Sigmoid colon (tissue), 7 donors: ENCODE measurements at places on chromosomes 12 and 14. TPM values are rescaled to one million over a fixed set of nuclear protein-coding genes. Genes with fewer than 3 reads are reported as not detected.

The GYS2 gene
- polyA plus RNA-seq = not detected

The TMEM121 gene
- polyA plus RNA-seq = 2.3 TPM

The CCDC175 gene
- polyA plus RNA-seq = not detected

The CLEC4D gene
- not detected for polyA plus RNA-seq

The TMEM132C gene
- polyA plus RNA-seq = 0.60 TPM

The CLEC9A gene
- polyA plus RNA-seq = 1.5 TPM

The ASCL1 gene
- not detected for polyA plus RNA-seq

The MED6 gene
- polyA plus RNA-seq = 20.6 TPM

The ADCY6 gene
- polyA plus RNA-seq = 10.2 TPM

The RPS6KA5 gene
- 6.2 TPM for polyA plus RNA-seq

The KRT80 gene
- polyA plus RNA-seq = under 0.01 TPM

The ESPL1 gene
- 4.2 TPM for polyA plus RNA-seq

The IL26 gene
- not detected for polyA plus RNA-seq

The ABCC9 gene
- polyA plus RNA-seq = 2.4 TPM

The TMPRSS12 gene
- not detected for polyA plus RNA-seq

The GLIPR1 gene
- polyA plus RNA-seq = 4.8 TPM

DNA sequence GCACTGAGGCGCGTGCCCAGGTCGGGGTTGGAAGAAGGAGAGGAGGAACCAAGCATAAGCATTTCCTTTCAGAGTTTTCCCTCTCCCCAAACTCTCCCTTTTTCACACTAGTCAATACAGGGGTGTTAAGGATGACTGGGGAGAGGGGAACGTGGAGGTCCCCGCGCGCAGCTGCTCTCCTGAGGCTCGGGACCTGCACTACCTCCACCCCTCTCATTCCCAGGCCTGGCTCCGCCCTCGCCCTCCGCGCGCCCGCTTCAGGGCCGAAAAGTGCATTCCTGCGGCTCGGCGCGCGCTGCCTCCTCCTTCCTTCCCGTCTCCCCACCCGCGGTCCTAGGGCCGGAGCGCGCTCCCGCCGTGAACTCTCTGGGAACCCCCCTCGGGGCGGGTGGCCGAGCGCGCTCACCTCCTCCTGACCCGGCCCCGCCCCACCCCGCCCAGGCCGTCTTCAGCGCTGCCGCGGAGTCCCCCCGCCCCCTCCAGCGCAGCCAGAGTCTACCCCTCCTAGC lies 11.3 kb downstream of the RARG start:
- no peaks in the 10 kb centered on the region for H3K4me1 ChIP-seq
- H3K36me3 ChIP-seq = no peaks in the 10 kb centered on the region
- H3K4me3 ChIP-seq = peak overlapping the region; percentile 86
- DNase-seq = peak; percentile 95

DNA sequence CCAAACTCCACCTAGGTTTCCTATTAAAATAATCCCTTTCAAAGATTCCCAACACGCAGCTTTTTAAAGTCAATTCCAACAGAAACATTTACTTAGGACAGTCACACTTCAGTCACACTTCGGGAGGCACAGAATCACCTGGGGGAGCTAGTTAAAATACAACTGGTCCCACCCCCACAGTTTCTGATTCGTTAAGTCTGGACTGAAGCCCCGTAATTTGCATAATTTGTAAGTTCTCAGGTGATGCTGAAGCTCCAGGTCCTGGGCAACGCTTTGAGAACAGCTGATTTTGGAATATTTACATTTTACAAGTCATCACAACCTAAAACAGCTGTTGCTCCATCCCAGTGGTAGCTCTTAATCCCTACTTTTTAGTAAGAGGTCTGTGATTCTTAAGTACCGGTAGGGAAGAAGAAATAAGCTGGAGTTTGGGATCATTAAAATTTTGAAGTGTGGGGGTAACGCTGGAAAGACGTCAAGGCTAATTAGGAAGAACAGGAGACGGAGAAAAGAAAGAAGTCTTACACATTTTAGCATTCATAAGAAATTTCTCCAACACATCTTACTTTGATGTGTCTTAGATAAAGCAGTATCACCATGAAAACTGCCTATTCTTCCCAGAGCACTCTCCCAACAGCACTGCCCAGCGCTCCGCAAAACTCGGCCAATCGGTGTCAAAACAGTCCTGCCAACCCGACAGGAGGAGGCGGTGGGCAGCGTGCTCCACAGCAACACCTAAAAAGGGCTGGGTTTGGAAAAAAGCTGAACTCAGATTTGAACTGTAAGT lies 1.1 kb downstream of the IPO8 start:
- DNase-seq = peak; percentile 67
- H3K4me3 ChIP-seq = peak overlapping the region; percentile 99
- H3K36me3 ChIP-seq = no peaks in the 10 kb centered on the region
- H3K27ac ChIP-seq = peak overlapping the region; percentile 86
- no peaks in the 10 kb centered on the region for H3K27me3 ChIP-seq
- H3K4me1 ChIP-seq = peaks cover 42% of the 10 kb centered on the region

GRCh38 chr14:77910506-77910905 lies 110.6 kb downstream of the ADCK1 start:
- no peak overlapping the region for H3K27ac ChIP-seq
- no peaks in the 10 kb centered on the region for H3K27me3 ChIP-seq
- no peaks in the 10 kb centered on the region for H3K4me1 ChIP-seq
- no peaks in the 10 kb centered on the region for H3K36me3 ChIP-seq

- DNase-seq = no peak
- H3K27me3 ChIP-seq = no peaks in the 10 kb centered on the region
- H3K4me3 ChIP-seq = peak overlapping the region; percentile 98
Observed at GRCh38 chr12:51216642-51217041, 1.2 kb downstream of the POU6F1 start.

DNA sequence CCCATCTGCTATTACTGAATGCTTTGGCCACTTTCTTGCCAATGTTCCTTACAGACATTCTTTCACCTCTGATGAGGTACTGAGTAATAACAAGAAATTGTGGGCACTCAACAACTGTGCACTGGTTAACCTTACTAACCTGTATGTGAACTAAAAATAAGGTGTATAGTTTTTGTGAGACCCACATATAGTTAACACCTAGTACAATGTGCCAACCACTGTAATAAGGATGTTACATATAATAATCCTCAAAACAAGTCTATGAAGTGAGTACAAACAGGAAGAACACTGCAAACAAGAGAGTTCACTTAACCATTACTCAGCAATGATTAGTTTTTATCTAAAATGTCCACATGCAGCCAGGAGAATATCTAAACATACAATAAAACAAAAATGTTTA lies 4.5 kb downstream of the DDHD1 start:
- H3K27me3 ChIP-seq = no peaks in the 10 kb centered on the region
- no peaks in the 10 kb centered on the region for H3K36me3 ChIP-seq

GRCh38 chr14:90632871-90633270 lies 183.4 kb downstream of the TTC7B start:
- H3K27me3 ChIP-seq = no peaks in the 10 kb centered on the region
- no peaks in the 10 kb centered on the region for H3K36me3 ChIP-seq
- no peak overlapping the region for H3K4me3 ChIP-seq
- no peaks in the 10 kb centered on the region for H3K4me1 ChIP-seq
- DNase-seq = no peak
- no peak overlapping the region for H3K27ac ChIP-seq

- peak; percentile 30 for DNase-seq
- no peak overlapping the region for H3K4me3 ChIP-seq
- H3K27ac ChIP-seq = no peak overlapping the region
- H3K4me1 ChIP-seq = no peaks in the 10 kb centered on the region
Observed at GRCh38 chr14:98958632-98959031, 313.4 kb downstream of the BCL11B start.

DNA sequence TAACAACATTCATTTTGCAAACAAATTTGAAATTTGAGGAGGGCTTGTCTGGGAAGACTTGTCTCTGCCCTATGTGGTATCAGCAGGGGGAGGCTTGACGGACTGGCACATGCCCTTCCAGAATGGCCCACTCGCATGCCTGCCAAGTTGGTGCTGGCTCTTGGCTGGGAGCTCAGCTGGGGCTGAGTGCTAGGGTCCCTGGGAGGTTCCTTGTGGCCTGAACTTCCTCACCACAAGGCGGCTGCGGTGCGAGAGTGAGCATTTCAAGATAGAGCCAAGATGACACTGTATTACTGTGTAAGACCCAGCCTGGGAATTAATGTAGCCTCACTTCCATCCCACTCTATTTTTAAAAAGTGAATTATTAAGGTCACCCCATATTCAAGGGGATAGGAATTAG lies 271.6 kb upstream of the PLEKHG7 start:
- H3K27me3 ChIP-seq = no peaks in the 10 kb centered on the region
- H3K27ac ChIP-seq = no peak overlapping the region
- H3K4me3 ChIP-seq = no peak overlapping the region
- DNase-seq = no peak
- no peaks in the 10 kb centered on the region for H3K4me1 ChIP-seq
- no peaks in the 10 kb centered on the region for H3K36me3 ChIP-seq

DNA sequence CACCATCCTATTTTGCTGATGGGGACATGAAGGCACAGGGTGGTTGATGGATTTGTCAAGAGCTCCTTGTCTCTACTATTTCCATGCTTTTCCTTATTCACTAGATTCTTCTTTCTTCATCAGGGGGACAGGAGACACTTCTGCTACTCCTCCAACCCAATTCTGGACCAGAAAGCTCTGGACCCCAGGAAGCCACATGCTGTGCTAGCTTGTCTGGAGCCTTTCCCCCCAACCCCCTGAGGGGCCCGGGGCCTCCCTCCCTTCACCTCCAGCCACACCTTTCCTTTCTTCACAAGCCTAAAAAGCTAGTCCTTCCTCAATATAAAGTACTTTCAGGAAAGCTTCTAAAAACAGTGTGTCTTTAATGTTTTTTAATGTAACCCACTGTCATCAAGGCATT lies 75.1 kb upstream of the CAPRIN2 start:
- no peak for DNase-seq
- H3K4me3 ChIP-seq = no peak overlapping the region
- H3K4me1 ChIP-seq = no peaks in the 10 kb centered on the region
- no peak overlapping the region for H3K27ac ChIP-seq
- H3K27me3 ChIP-seq = no peaks in the 10 kb centered on the region

GRCh38 chr14:69334576-69334975 lies 63.5 kb downstream of the ERH start:
- H3K4me3 ChIP-seq = no peak overlapping the region
- H3K36me3 ChIP-seq = no peaks in the 10 kb centered on the region

- no peak overlapping the region for H3K27ac ChIP-seq
- H3K4me3 ChIP-seq = no peak overlapping the region
- H3K27me3 ChIP-seq = no peaks in the 10 kb centered on the region
- peaks cover 23% of the 10 kb centered on the region for H3K4me1 ChIP-seq
Observed at GRCh38 chr14:81805785-81806184, 272.1 kb upstream of the SEL1L start.

- no peak for DNase-seq
- H3K4me3 ChIP-seq = peak overlapping the region; percentile 43
- H3K27ac ChIP-seq = peak overlapping the region; percentile 93
- peaks cover 79% of the 10 kb centered on the region for H3K4me1 ChIP-seq
Observed at GRCh38 chr14:105487449-105487985, 831 bp downstream of the CRIP1 start.

DNA sequence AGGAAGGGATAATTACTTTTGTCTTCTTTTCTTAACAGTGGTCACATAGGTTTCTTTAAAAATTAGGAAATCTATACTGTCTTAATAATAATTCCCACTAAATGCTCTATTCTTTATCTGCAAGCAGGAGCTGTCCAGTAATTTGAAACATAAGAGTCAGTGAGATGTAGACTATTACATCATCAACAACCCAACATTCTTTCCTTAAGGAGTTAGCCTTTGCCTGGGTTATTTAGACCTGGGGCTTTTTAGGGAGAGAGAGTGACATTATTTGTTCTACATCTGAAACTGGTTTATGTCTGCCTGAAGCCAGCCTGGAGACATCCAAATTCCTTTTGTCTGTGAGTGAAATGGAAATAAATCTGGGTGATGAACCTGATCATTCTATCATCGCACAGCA lies 294.4 kb downstream of the TMTC2 start:
- peak overlapping the region; percentile 31 for H3K27ac ChIP-seq
- no peaks in the 10 kb centered on the region for H3K27me3 ChIP-seq
- no peak for DNase-seq
- H3K36me3 ChIP-seq = no peaks in the 10 kb centered on the region
- H3K4me1 ChIP-seq = no peaks in the 10 kb centered on the region

GRCh38 chr12:106598003-106598402 lies 15.2 kb downstream of the RFX4 start:
- H3K4me3 ChIP-seq = no peak overlapping the region
- no peaks in the 10 kb centered on the region for H3K27me3 ChIP-seq
- no peak overlapping the region for H3K27ac ChIP-seq
- no peaks in the 10 kb centered on the region for H3K4me1 ChIP-seq

GRCh38 chr12:96501133-96501761 lies 11.9 kb downstream of the CFAP54 start:
- H3K36me3 ChIP-seq = no peaks in the 10 kb centered on the region
- no peaks in the 10 kb centered on the region for H3K27me3 ChIP-seq
- peaks cover 8% of the 10 kb centered on the region for H3K4me1 ChIP-seq
- no peak overlapping the region for H3K4me3 ChIP-seq
- H3K27ac ChIP-seq = peak overlapping the region; percentile 61

DNA sequence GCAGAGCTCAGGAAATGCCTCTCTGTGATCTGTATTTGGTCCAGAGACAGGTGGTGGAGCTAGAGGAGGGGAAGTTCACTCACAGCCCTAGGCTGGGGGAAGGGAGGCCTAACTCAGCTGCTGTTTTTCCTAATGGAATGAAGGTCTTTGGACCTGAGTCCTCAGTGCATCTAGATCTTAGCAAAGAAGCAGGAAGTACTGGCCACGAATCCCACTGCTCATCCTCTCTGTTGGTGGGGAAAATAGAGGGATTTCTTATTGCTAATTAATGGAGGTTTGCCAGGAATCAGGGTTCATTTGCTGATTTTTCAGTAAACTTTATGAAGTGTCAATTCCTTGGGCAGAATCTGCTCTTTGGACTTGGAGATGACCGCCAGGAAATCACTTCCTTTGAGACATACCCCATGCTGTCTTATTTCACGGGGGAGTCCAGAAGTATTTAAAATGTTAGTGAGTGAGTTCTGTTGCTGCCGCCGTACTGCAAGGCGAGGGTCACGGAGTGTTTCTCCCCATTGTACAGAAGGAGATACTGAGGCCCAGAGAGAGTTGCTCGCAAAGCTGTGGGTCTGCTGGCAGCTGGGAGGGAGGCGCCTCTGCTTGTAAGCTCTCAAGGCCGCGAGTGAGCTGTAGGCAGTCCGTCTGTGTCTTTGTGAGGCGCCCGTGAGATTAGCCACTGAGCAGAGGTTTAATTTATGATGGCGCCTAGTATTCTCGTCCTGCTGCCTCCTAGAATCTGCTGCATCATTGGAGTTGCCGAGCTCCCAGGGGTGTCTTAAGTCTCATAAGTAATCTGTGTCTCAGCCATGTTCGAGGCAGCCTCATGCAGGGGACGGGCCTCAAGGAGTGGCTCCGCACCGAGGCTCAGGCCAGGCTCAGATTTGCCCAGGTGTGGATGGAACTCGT lies 88.2 kb downstream of the TSPAN9 start:
- no peak for DNase-seq
- H3K27ac ChIP-seq = no peak overlapping the region
- H3K36me3 ChIP-seq = no peaks in the 10 kb centered on the region
- no peak overlapping the region for H3K4me3 ChIP-seq
- peaks cover 15% of the 10 kb centered on the region for H3K4me1 ChIP-seq
- no peaks in the 10 kb centered on the region for H3K27me3 ChIP-seq

DNA sequence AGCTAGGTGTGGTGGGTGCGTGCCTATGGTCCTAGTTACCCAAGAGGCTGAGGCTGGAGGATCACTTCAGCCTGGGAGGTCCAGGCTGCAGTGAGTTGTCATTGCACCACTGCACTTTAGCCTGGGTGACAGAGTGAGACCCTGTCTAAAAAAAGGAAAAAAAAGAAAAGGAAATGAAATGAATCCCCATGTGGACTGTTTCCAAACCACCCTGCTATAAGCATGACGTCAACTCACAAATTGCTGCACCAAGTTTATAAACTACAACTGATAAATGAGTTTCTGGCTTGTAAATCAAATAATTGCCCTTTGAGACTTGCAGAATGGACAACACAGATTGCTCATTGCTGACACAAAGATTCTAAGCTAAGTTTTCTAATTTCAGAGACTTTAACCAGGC lies 51.0 kb upstream of the STK38L start:
- no peaks in the 10 kb centered on the region for H3K27me3 ChIP-seq
- H3K27ac ChIP-seq = peak overlapping the region; percentile 81
- no peak overlapping the region for H3K4me3 ChIP-seq
- no peaks in the 10 kb centered on the region for H3K36me3 ChIP-seq
- no peaks in the 10 kb centered on the region for H3K4me1 ChIP-seq
